Stimulated activated CD4-positive, alpha-beta T cell treated with anti-CD3 and anti-CD28 coated beads, Interleukin-1b, Interleukin-23, amount 100 ng/mL, for 1 hour (primary cell): ENCODE measurements at places on chromosomes 1 and 21.

- no peak for DNase-seq
These were observed 89.9 kb downstream of the FOXD2 start for GRCh38 chr1:47527653-47528272.

- DNase-seq = no peak
These were observed 17.5 kb downstream of the NEK7 start for GRCh38 chr1:198174297-198174696.

DNA sequence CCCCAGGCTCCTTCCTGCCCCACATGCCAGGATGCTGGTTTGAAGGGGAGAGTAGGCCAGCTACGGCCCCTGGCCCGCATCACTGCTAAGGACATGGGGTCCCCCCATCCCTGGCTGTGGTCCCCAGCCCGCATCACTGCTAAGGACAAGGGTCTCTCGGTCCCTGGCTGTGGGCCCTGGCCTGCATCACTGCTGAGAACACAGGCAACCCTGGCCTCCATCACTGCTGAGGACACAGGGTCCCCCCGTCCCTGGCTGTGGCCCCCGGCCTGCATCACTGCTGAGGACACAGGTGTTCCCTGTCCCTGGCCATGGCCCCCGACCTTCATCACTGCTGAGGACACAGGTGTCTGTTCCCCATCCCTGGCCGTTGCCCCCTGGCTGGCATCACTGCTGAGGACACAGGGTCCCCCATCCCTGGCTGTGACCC, 448 bp upstream of the OBSCN start:
- DNase-seq = no peak

DNA sequence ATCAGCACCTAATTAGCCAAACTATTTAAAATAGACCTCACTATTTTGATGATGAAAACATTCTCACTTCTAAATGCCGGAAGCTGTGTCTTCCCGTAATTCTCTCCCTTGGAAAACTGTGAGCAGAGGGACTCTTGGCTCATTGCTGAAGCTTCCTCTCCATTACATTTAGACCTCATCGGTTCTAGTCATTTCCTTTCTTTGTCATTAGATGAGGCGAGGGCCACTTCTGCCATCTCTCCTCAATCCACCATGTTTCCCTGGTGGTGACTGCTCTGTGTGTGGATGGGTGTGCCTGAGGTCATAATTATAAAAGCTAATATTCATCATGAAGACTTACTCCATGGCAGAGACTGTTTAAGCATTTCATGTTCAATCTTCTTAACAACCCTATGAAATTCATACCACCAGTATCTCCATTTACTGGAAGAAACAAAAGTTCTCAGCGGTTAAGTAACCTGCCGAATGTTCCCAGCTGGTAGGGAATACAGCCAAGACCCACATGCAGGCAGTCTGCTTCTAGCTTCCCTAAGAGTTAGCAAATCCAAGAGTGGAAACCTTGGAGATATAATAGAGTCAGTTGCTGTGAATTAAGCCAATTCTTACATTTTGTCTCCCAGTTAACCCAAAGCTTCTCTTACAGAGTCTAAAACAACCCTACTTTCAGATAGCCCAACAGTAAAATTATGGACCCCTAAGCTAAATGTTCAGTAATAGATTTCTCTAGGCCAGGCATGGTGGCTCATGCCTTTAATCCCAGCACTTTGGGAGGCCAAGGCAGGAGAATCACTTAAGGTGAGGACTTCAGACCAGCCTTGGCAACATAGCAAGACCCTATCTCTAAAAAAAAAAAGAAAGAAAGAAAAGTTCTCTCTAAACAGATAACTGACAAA, 156.2 kb downstream of the ZBTB18 start:
- no peak for DNase-seq

DNA sequence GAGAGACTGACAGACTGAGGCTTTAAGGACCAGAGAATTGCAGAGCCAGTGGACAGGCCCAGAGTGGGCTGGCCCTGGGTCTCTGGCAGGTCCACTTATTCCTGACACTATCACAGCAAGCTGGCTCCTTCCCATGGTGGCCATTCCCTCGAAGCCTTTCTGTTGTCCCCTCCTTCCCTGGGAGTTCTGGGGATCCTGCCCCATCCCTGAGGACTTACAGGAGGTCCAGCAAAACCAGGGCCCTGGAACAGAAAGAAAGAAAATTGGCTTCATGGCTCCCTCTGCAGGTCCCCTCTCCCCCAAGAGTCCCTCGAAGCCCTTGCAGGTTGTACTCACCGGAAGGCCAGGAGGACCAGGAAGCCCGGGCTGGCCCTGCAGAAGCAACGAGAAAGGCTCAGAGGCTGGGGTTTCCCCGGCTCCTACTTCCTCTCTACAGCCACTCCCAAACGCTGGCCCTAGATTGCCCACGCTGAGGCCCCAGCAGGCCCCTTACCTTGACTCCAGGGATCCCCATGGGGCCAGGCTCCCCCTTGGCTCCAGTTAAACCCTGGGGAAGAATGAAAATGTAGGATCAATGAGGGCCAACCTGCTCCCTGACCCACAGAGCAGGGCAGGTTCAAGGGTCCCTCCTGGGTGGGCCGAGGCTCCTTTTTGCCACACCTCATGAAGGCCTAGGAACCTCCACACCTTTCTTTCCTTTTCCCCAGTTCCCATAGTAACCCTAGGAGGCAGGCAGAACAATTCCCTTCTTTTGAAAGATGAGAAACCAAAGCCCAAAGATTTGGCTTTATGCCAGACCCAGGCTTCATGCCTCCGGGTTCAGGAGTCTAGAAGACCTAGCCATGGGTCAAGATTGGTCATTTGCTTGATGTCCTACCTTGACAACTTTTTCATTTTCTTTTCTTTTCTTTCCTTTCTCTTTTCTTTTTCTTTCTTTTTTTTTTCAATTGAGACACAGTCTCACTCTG, 4.6 kb downstream of the COL9A2 start:
- DNase-seq = no peak

DNA sequence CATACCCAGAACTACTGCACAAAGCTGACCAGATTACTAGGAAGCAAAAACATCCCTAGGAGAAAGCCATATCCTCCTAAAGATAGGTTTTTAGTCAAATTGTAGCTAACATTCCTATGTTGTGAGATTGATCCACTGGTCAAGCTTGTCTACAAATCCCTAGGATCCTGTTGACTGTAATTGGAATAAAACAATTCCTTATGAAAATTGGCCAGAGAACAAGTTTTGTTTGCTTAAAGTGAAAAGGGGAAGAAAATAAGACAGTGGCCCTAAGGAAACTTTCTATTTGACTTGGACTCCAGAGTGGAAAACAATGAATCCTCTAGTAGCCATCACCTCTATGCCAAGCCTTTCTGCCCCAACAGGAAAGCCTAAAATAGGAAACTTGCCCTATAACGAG, 645.2 kb upstream of the USP24 start:
- no peak for DNase-seq

GRCh38 chr1:225651872-225652728, 823 bp downstream of the ENAH start:
- no peak for DNase-seq

DNA sequence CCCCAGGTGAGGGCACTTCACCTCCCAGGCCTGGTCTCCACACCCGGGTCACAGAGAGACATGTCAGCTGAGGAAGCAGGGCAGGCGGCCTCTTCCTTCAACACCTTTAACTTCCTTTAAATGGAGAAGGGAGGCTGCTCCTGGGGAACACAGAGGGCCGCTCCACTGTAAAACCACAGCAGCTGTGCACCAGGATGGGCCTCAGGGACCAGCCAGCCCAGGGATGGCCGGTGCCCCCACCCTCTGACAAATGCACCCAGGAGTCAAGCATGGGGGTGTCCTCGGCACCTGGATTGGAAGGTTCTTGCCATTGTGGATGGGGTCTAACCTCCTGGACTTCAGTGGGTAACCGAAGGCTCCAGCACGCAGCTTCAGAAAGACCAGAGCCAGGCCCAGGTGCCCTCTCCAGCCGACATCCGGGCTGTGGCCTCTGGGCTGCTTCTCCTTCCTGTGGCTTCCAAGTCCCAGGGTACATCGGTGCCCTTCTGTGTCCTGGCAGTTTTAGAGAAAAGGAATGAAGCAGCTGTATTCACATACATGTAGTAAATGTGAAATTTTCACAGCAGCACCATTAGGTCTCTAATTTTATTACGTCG, 121.7 kb upstream of the COL6A1 start:
- DNase-seq = no peak

DNA sequence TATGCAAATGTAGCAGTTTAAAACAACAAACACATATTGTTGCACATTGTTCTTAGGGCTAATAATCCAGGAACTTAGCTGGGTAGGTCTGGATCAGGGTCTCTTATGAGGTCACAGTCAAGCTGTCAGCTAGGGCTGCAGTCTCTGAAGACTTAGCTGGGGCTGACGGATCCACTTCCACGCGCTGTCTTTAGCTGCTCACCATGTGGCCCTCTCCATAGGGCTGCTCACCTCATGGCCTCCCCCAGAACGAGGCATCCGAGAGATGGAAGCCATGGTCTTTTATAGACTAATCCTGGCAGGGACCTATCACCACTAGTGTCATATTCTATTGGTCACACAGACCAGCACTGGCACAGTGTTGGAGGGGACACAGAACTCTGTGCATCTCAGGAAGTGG, 8.7 kb upstream of the OXCT2 start:
- no peak for DNase-seq

DNA sequence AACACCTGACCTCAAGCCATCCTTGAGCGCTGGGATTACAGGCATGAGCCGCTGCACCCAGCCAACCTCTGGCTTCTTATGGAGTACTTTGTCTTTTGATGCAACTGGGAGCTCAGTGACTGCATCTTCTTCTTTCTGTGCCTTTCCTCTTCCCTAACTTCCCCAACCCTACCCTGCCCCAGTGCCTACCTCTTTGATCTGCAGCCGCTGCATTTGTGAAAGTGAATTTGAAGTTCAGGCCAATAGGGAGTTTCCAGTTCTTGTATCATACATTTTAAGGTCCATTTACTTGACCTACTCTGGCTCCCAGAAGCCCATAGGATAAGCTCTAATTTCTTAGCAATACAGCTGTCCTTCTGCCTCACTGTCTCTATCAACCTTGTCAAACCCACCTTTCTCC, 52.2 kb downstream of the KCNC4 start:
- no peak for DNase-seq

DNA sequence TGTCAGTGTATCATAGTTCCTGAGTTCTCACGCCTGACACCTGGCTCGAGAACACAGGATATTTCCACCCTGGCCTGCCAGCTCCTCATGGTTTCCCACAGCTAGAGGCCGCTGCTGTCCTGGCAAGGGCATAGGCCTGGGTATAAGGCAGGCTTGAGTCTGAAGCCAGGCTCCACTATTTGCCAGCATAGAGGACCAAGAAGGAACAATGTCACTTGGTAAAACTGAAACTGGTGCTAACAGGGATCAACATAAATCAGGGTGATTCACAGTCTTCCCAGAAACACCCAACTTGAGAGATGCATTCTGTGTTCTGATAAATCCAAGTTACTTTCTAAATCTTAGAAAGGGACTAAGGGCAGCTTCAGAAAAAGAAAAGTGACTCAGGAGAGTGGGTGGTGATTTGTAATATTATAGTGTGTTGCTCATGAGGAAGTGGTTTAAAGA, 6.9 kb upstream of the S100A2 start:
- no peak for DNase-seq

DNA sequence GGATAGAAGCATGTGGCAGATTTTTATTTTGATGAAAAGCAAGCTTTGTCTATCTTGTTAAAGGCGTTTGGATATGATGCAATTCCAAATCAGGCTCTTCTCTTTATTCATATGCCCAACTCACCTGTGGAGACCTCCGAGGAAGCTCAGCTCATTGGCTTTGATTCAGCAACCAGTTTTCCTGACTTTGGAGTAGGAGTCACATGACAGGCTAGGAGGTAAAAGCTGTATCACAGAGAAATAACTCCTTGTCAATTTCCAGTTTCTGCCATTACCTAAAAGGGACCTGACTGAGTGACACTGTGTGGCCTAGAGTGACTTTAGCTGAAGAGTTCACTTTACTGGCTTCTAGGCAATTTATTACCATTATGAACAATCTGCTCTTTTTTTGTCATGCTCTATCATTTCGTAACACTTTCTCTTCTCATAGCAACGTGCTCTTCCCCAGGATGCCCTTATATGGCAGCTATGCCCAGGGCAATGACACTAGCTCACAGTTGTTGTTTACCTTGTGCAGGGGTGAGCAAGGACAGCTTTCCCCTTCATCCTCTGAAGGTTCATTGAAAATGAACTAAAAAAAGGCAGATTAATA, 107.2 kb downstream of the KCNK1 start:
- no peak for DNase-seq

DNA sequence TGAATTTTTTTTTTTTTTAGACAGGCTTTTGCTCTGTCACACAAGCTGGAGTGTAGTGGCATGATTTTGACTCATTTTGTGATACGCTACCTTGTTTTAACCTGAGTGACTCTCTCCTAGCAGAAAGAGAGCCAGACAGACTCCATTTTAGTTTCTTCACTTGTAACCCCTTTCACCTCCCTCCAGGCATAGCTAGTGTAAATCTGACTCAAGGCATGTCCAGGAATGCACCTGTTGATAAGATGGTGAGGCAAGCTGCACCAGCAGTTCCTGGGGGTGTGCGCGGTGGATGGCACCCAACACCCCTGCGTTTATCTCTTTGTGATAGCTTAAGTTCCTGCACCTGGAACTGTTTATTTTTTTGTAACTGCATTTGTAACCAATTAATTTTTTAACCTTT, 4.7 kb upstream of the PHACTR4 start:
- DNase-seq = no peak

DNA sequence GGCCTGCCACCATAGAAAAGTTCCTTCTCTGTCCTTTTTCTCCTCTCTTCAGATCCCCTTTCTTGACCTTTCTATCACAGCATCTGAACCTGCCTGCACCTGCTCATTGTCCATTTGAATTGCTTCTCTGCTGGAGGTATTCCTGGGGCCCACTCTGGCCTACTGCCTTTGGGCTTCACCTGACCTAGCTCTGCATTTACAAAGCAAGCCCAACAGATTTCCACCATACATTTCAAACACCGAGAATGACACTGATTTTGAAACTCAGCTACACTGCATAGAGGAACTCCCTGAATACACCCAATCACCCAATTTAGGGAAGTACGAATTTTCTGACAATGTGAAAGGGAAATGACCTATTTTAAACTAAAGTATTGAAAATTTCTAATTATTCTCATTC, 284.5 kb upstream of the USP25 start:
- no peak for DNase-seq

- DNase-seq = no peak
These were observed 39.7 kb downstream of the LACTBL1 start for GRCh38 chr1:22932803-22933470.

DNA sequence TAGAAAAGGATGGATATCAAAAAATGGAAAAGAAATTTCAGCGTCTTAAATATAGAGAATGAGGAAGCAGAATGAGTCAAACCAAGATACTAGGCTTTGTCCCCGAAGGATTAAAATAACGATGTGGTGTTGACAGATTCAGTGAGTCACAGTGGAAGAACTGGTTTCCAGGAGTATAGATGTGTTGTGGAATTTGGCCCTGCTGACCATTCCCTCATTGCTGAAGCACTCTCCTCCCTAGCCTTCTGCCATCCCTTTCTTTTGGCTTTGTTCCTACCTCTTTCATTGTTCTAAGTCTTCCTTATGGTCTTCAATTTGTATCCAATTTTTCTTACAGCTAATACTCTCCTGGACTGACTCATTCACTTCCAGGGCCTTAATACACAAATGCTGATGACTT, 23.1 kb upstream of the USP25 start:
- DNase-seq = no peak
